Liver (tissue), 10 donors: ENCODE measurements at places on chromosomes 3 and 15. TPM values are rescaled to one million over a fixed set of nuclear protein-coding genes. Genes with fewer than 3 reads are reported as not detected.

DNA sequence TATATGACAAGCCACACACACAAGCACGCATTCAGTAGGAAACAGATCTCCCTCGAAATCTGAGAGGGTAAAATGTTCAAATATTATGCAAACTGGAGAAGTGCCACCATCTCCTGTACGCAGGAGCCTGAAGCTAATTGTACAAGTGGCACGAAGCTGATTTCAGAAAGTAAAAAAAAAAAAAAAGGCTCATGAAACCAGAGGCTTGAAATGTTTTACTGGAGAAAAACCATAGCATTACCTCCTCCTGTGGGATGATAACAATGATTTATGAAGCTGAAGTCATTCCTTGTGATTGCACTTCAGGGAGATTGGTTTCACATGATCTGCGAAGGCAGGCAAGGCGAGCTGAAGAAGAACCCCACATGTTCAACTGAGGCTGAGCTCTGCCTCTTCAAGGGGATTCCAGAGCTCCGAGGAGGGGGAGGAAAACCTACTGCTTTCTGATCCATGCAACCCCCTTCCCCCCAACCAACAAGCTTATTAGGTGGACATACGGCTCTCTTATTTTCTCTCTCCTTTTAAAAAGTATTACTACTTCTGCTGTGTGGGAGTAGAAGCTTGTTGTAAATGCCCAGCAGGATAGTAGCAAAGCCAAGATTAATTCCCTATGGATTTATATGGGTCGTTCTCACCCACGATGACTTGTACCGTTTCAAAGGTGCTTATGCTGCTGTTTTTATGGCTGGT is 101.1 kb downstream of the GREM1 start:
- no peaks in the 10 kb centered on the region for H3K27me3 ChIP-seq
- no peak for DNase-seq
- H3K4me1 ChIP-seq, result no peaks in the 10 kb centered on the region
- H3K27ac ChIP-seq, result no peak overlapping the region
- no peak overlapping the region for H3K4me3 ChIP-seq
- no peaks in the 10 kb centered on the region for H3K36me3 ChIP-seq

The REC114 gene
- total RNA-seq, result not detected

DNA sequence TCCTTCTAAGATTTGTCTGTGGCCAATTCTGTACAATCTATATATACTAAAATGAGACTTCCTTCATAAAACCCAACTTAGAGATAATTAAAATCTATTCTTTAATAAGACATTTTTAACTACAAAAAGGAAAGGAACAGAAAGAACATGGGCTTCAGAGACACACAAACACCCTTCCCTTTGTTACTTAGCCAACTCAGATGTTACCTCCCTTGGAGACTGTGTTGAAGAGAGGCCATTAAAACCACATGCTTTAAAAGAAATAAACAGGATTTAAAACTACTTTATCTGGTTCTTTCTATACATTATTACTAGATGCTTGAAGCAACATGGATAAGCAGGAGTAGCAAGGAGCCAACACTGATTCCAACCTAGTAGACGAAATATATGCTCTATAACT is 42.0 kb downstream of the LRRFIP2 start:
- H3K4me1 ChIP-seq, result peaks cover 15% of the 10 kb centered on the region
- H3K27me3 ChIP-seq, result no peaks in the 10 kb centered on the region
- H3K27ac ChIP-seq, result no peak overlapping the region
- H3K36me3 ChIP-seq, result no peaks in the 10 kb centered on the region
- no peak for DNase-seq

DNA sequence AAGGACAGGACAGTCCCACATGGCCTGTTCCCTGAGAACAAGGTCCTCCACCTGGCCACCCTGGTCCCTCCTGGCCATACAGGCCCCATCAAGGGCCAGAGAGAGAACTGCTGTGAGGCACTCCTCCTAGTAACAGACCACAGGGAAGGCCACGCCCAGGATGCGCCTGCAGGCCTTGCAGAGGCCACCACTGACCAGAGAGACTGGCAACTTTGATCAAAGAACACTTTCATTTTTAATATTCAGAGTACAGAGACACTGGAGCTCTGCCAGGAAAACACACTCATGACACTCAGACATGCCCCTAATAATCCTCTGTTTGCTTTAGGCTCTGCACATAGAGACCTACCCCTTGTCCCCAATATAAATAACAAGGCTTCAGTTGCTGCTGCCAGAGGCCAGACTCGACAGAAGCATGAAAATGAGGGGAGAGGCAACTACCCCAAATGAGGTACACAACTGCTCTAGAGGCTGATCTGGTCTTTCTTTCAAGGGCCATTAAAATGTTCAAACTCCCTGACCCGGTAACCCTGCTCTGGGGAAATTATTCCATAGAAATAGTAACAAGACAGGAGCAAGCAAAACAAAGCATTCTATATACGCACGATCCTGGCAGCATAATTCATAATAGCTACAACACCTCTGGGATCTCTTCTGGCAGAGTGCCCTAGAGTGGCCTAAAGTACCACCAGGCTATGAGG is 44.8 kb downstream of the CCDC12 start:
- DNase-seq, result no peak
- H3K27ac ChIP-seq, result peak overlapping the region; percentile 49
- no peaks in the 10 kb centered on the region for H3K36me3 ChIP-seq
- H3K27me3 ChIP-seq, result no peaks in the 10 kb centered on the region
- H3K4me1 ChIP-seq, result peaks cover 66% of the 10 kb centered on the region

The TRPC1 gene
- 3.0 TPM for total RNA-seq

The SKOR1 gene
- 0.17 TPM for total RNA-seq
